Activated CD4-positive, alpha-beta T cell treated with anti-CD3 and anti-CD28 coated beads for 4 hours (primary cell): ENCODE measurements at places on chromosomes 2 and 18.

DNA sequence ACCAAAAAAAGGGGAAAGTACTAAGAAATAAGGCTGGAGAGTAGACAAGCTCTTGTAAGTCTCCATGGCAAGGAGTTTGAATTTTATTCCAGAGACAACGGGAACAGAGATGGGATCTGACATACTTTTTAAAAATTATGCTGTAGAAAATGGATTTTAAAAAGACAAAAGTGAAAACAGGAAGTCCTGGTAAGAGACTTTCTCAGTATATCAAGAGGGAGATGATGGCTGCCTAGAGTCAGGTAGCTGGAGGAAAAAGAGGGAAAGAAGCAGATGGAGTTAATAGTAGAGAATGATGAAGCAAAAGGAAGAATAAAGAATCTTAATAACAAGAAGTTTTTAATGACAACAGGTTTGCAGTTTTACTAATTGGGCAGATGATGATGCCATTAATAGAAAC lies 168.1 kb downstream of the SRBD1 start:
- DNase-seq: no peak

DNA sequence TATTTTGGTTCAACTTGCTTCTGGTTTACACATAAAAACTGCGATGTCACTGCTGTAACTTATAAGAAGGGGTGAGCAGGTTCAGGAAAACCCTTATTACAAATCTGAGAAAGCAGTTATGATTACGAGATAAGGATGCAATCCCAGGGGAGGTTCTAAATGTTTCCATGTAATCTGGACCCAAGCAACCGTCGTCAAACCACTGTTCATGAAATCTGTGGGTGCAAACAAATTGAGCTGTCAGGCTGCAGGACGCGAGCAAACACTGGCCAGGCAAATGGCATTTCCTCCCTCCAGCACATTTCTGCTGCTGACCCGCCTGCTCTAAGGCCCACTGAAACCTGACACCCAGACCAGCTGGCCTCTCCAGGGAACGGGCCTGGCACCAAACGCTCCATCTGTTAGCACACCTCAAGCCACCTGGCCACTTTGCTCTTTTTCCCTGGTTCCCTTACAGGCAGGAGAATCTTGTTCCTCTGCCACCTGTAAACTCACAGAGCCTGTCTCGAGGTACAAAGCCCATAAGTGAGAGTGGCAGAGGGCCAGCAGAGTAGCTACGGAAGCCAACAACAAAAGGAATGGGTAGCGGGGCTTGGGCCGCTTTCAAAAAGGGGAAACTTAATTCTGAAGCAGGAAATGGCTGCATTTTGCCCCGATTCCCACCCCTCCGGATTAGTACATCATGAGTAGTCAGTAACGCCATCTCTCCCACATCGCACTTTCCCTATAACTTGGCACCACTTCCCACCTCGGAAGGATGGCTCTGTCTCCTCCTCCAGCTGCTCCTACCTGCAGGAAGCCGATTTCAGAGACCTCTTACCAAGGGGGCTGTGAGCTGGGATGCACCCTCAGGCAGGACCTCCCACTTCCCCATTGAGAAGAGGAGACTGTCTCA lies 26.5 kb downstream of the CRACDL start:
- no peak for DNase-seq

- no peak for DNase-seq
Observed at GRCh38 chr2:188588235-188588634, 296.6 kb downstream of the GULP1 start.

GRCh38 chr2:210842896-210843295 lies 286.5 kb downstream of the CPS1 start:
- no peak for DNase-seq

GRCh38 chr2:229715895-229716507 lies 1.6 kb upstream of the DNER start:
- peak; percentile 18 for DNase-seq

- no peak for DNase-seq
Observed at GRCh38 chr2:220293966-220294365, 666.5 kb downstream of the SLC4A3 start.

DNA sequence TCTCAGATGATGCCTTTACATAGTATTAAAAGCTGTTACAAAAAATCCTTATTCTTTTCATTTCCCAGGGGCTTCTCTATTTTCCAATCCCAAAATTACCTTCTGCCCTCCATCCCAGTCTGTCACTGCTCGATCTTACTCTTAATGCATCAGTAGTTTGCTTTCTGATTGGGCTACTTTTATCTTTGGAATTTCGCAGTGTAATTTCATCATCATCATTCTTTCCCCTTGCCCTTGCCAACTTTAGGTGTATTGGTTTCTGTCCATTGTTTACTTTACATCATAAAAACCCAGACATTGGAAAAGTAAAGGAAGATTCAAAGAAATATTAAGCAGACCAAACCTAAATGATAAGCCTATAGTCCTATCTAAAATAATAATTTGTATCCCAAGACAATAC lies 457.2 kb downstream of the PIK3C3 start:
- DNase-seq: no peak

DNA sequence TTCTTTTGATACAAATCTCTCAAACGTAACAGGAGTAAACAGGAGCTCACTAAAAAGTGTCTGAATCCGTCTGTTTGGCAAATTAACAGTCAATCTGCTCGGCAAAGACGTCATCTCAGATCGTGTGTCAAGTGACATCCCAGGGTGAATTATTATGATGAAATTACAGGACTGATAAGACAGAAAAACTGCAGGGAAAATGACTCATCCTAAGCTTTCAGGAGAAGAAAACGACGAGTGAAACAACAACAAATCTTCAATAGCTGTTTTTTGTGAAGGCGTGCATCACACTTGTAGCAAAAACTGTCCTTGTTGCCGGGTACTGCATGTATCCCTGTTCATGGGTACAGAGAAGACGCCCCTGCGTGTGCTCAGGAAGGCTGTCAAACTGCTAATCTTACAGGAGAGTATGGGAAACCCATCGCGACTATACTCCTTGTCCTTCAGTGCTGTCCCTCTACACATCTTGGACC lies 24.9 kb downstream of the EPB41L3 start:
- no peak for DNase-seq

DNA sequence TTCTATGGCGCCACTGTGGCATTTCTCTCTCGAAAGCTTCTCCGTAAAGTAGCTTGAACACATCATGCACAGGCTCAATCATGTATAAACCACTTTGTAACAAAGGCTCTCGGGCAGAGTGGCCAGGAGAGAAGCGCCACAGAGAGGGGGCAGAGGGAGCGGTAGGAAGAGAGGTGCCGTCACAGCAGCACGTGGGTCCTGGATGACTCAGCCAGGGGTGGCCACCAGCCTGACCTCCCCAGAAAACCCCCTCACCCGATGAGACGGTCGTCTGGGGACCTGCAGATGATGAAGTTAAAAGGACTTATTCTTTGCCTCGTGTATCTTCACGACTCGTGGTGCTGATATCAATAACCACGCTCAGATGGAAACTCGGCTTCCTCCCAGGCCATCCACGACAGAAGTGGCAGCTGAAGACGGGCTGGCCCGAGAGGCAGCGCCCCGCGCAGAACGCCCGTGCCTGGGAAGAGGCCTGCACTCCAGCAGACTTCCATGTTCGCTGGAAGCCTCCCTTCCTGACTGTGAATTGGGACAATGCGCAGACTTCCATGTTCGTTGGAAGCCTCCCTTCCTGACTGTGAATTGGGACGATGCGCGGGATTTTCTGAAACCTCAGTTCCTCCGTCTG lies 46.4 kb upstream of the MTCL1 start:
- no peak for DNase-seq

DNA sequence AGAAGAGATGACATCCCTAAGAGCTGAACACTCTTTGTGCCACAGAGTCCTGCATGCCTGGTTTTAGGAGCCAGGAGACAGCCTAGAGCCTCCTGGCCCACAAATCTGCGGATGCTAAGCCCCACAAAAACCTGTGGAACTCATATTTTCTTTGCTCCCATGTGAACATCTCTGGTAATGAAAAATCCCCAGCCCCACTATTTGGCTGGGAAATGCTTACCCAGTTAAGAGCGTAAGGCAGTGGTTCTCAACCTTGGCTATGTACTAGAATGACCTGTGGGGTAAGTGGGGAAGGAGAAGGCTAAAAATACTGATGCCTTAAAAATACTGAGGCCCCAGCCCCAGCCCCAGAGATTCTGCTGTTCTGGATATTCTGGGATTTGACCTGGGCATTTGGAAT lies 208.1 kb downstream of the EN1 start:
- no peak for DNase-seq

GRCh38 chr2:43269706-43270105 lies 43.3 kb upstream of the ZFP36L2 start:
- DNase-seq: no peak

DNA sequence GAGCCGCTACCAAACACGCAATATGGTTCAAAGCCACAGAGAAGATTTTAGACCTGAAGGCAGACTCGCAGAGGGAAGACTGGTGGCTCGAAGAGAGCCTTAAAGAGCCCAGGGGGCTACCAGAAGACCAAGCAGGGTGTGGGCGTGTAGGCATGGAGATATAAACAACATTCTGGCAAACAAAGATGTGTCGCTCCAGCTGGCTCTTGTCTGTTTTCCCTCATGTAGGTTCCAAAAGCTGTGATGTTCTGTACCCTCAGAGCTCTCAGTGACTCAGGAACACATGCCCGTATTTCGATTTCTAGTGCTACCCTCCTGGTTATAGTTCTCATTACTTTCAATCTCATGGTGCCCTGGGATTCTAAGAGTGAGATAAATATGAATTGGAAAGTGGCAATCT lies 44.5 kb downstream of the DOCK10 start:
- no peak for DNase-seq

GRCh38 chr2:183614799-183615435 lies 490.7 kb downstream of the NUP35 start:
- DNase-seq: no peak

GRCh38 chr2:219829667-219830352 lies 202.4 kb downstream of the SLC4A3 start:
- DNase-seq: no peak

DNA sequence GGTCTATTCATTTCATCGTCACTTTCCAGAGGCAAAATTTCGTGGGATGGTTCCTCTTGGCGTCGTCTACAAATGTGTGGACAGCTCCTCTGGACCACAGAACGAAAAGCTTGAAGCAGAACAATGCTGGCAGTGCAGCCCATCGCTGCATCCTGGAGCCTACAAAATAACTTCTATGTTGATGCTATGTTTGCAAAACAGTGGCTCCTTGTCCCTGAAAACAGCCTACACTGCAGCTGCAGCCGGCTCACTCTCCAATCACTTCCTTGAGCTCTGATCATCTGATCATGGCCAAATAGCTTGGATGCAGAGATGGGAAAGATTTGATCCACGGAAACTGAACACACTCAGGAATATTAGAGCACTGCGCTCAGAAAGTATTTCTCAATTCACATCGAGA lies 60.0 kb downstream of the DOCK10 start:
- no peak for DNase-seq

DNA sequence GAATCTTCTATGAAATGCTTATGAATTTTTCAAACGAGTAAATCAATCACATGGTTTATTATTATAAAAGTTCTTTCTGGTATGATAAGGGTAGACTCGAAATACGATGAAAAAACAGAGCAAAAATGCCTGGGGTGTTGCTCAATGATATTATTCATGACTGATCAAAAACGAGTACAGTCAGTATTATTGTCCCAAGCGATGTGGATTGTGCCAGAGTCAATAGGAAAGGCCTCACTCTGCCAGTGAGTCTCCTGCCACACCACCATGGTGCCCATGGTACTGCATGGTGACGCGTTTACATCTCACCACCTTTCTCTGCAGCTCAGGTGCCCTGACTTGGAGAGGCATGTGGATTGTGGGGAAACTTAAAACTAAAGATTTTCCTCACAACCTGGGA lies 58.5 kb downstream of the KCTD1 start:
- DNase-seq: no peak

- no peak for DNase-seq
Observed at GRCh38 chr2:26770986-26771586, 7.0 kb downstream of the SLC35F6 start.
